Right atrium auricular region (tissue), 2 donors: ENCODE measurements at places on chromosomes 2 and 18. TPM values are rescaled to one million over a fixed set of nuclear protein-coding genes. Genes with fewer than 3 reads are reported as not detected.

The CELF4 gene
- 0.22 TPM for total RNA-seq

The IGFBP5 gene
- 554 TPM for total RNA-seq

- DNase-seq: no peak
These were observed 154.7 kb downstream of the SOX11 start for GRCh38 chr2:5846881-5847280.

DNA sequence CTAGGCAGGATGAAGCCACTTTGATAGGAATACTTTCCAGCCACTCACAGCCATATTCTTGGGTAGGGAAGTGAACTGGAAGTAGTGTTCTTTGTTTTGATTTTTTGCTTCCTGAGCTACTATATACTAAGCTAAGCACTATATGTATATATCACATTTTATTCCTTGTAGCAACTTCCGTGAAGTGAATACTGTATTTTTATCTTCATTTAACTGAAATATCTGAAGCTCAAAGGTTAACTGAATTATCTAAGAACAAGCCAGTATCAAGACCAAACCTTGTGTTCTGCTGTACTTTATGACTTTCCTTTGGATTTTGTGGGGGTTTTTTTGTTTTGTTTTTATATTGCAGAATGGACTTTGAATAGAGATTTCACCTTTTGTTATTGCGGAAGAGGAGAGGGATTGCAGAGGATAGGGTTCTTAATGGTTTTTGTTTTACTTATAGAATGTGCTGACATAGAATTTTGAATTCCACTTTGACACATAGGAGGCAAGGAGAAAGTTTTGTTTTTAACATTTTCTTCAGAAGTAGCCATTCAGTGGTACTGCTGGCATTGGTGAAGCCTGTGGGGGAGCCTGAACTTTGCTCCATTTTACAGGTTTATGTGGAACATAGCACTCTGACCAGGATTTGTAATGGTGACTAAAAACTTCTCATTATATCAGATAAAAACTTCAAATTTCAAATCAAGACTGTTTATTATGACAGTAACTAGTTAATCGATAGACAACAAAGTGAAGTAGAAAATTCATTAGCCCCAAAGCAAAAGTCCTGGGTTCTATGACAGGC is 24.1 kb upstream of the RNF138 start:
- no peak for DNase-seq

GRCh38 chr2:164913011-164913410 is 42.3 kb downstream of the SLC38A11 start:
- no peak for DNase-seq

DNA sequence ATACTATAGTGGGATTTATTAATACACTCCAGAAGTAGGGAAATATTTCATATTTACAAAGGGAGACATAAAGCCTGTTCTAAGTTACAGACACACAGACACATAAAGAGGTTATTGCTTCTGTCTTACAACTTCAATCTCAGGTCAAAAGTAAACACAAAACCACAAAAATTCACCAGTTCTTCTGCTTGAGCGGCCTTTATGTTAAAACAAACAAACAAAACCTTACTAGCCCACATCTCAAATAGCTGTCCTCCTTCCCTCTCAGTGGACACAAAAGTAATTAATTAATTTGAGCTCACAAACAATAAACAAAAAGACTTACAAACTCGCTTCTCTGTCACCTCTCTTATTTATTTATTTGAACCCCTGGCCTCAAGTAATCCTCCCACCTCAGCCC is 1.5 kb upstream of the ASNSD1 start:
- no peak for DNase-seq

DNA sequence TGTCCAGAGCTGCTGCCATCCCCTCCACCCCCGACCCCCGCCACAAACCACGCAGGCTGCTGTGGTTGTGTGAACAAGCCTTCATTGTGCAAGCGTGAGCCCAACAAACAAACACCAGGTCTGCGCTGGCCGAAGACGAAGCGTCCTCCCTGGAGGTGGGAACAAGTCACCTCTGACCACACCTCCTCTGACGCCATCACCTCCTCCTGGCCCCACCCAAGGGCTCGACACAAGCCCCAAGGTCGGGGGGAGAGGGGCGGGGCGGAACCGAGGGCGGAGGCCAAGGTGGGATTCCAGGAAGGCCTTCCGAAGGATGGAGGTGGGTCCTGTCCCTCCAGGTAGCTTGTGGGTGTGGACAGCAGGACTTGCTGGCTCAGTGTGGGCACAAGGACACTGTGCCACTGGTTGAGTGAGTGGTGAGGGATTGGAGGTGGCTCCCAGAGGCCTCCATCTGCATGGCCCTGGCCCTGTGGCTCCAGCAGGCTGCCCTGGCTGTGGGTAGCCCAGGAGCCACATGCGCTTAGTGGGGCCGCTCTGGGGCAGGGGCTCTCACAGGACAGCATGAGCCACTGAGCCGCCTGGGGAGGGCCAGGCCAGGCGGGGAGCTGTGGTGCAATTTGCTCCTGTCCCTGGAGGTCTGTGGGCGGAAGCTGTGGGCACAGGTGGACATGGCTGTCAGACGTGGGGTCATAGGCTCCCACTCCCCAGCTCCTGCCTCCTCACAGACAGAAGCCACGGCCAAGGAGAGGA is 7.4 kb upstream of the GPR17 start:
- DNase-seq: no peak

GRCh38 chr2:217357886-217358620 is 498.2 kb upstream of the TNP1 start:
- DNase-seq: no peak

GRCh38 chr2:74051504-74051903 is 66.8 kb downstream of the TET3 start:
- DNase-seq: no peak

DNA sequence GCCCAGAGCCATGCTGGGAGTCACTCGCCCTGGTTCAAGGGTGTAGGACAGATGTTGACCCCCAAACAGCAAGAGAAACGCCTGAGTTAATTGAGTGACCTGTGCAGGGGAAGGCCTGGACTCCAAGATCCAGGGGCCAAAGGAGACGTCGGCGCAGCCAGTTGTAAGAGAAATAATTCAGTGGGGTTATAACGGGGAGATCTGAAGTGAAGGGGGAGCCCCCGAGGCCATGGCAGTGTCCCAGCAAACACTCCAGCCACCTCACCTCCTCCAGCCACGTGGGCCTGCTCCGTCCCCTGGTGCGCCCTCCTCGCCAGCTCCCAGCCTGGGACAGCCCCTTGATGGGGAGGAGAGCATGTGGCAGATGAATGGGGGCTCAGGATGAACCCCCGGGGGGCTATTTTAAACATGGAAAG is 130.7 kb upstream of the GPC1 start:
- DNase-seq: no peak

DNA sequence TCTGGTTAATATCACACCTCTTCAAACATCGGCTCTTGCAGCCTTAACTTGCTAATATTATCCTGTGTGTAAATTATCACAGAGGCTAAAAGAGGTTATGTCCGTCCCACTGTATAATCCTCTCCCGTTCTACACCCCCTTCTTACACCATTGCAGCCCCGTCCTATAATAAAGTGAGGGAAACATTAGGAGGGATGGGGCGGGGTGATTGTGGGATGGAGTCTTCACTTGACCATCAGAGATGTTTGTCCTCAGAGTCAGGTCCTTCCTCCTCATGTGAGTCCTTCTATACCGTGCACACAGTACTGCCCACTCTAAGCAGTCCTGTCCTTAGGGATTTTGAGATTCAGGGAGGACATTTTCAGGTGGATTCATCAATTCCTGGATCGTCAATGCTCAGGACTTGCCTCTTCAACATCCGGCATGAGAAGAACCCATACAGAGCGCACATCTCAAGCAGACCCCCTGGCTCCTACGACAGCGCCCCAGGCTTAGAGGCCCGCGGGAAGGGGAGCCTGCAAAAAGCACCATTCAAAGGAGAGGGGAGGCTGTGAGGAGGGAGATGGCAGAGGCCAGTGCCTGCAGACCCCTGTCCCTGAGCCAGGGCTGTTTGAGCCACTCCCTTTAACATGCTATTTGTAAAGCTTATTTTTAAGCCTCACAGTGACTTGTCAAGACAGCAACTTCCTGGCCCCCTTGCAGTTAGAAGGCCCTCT is 42.8 kb upstream of the ASB18 start:
- peak; percentile 11 for DNase-seq

DNA sequence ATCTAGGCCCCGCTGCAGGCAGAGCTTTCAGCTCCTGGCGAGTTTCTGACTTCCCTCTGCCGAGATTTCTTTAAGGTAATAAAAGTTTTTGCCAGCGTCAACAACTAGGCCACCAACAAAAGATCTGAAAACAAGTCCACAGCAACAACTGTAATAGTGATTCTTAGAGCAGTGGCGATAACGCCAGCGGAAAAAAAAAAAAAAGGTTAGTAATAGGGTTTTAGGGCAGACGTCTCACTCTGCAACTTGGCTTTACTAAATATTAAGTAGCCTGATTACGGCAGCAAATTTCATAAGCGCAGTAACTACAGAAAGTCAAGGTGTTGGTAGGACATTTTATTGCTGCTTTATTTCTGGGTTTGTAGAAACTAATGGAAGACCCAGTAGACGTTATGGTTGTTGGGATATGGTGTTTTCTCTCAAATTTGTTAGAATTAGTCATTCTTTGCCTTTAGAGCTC is 481 bp downstream of the SLC30A6 start:
- DNase-seq: no peak

DNA sequence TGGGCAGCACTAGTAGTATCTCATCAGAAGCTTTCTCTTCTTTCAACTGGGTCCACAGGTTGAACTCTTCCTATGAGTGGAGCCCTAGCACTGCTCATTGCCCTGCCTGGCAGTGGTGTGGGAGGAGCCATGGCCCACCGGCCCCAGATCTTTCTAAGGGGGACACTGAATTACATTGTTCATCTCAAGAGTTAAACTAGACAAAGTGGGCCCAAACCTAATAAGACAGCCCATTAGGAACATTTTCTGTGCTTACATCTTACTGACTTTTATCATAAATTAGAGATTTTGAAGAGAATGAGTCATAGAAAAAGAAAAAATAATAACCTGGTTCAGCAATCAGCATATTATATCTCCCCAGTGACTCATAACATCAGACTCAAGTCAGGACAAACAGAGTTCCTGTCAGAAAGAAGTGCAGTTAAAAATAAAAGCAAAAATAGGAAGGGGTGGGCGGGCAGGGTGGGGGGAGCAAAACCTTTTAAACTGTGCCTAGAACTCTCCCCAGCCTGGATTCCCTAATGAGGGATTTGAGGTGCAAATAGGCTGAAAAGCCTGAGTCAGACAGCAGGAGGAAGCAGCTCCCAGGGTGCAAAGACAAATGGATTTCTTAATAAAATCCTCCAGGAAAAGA is 161.6 kb upstream of the TRIB2 start:
- DNase-seq: no peak

The LRP1B gene
- 0.47 TPM for total RNA-seq

DNA sequence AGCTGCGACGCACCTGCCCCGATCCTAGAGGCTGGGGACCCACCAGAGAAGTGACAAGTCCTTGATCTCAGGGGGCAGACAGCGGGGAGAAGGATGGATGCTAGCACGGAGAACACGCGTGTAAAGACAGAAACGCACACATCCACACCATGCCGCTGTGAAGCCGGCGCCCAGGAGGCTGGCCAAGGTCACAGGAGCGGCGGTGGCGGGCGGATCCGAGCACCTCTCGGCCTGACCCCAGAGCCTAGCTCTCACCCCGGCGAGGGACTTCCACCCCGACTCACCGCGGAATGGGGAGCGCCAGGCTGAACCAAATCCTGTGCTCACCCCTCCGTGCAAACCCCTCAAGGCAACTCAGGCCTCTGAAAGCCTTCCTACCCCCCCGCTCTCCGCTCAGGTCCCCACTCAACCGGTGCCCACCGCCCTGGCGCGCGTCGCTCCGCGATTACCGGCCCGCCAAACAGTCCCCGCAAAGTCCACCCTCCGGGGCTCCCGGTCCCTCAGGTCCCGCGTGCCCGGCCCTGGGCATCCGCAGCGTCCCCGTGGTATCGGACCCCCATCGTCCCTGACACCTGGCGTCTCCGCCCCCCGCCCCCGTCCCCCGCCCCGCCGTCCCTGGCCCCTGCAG is 460 bp upstream of the LRRFIP1 start:
- DNase-seq: no peak

The SERTAD2 gene
- total RNA-seq: 22.2 TPM

DNA sequence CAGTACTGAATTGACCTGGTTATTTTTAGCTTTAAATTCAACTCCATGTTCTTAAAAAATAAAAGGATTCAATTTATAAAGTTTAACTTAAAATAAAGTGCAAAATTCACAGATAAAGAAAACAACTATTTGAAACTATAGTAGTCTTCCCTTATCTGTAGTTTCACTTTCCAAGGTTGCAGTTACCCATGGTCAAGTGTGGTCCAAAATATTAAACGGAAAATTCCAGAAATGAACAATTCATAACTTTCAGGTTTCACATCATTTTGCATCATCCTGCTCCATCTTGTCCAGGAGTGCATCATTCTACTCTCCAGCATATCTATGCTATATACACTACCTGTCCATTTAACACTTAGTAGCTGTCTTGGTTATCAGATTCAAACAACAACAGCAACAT is 54.5 kb upstream of the ZNF804A start:
- no peak for DNase-seq

The CXCR4 gene
- total RNA-seq: 11.9 TPM

The PDE1A gene
- total RNA-seq: 7.0 TPM

DNA sequence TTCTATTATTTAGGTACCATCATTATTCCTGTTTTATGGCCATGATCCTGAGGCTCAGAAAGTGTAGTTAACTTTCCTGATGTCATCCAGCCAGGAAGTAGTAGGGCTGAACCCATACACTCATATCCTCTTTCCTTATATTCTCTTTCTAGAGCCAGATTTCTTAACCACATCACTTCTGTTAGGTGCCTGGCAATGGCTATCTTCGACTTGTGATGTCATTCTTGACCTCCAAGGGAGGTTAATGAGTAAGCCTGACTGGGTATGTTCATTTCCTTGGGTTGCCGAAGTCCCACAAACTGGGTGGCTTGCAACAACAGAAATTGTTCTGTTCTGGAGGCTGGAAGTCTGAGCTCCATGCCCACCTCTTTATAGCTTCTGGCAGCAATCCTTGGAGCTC is 43.4 kb downstream of the ITGB6 start:
- DNase-seq: no peak

The GALR1 gene
- 0.07 TPM for total RNA-seq

DNA sequence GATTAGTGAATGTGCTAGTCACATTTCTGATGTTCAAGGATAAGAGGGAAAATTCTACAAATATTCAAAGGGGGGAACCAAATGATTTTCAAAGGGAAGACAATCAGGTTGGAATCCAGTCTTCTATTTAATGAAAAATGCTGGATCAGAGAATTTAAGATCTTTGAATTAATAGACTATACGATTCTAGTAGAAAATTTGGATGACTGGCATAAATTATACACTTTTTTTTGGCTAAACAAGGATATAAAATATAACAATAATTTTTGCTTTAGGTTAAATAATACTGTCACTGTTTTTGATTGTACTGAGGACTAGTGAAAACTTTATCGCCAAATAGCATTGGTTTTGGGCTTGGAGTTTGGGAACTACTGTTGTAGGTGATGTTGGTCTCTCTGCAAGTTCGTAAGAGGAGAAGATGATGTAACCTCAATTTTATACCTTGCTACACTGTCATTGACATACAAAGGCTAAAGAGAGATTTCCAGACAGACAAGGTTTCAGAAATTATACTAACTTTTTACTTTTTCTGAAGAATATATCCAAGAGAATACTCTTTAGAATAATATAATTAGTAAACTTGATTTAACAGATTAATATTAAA is 51.3 kb downstream of the NCOA1 start:
- DNase-seq: no peak

- DNase-seq: no peak
These were observed 159.1 kb upstream of the LHCGR start for GRCh38 chr2:48914477-48915089.

The HOXD8 gene
- 0.55 TPM for total RNA-seq
